ENCODE measurements at places on chromosomes 7 and 10.

GRCh38 chr7:36103837-36104561 lies 49.1 kb upstream of the EEPD1 start:
- H3K4me1 ChIP-seq, result no peaks in the 10 kb centered on the region
- H3K27me3 ChIP-seq, result no peaks in the 10 kb centered on the region
- no peak for DNase-seq
- H3K36me3 ChIP-seq, result no peaks in the 10 kb centered on the region
- H3K27ac ChIP-seq, result no peak overlapping the region
- no peak overlapping the region for H3K4me3 ChIP-seq

GRCh38 chr7:85025312-85025756 lies 161.5 kb downstream of the SEMA3D start:
- no peak overlapping the region for H3K27ac ChIP-seq
- H3K4me3 ChIP-seq, result no peak overlapping the region
- H3K36me3 ChIP-seq, result no peaks in the 10 kb centered on the region
- no peak for DNase-seq
- no peaks in the 10 kb centered on the region for H3K27me3 ChIP-seq

- no peaks in the 10 kb centered on the region for H3K4me1 ChIP-seq
- H3K4me3 ChIP-seq, result no peak overlapping the region
- DNase-seq, result no peak
- no peak overlapping the region for H3K27ac ChIP-seq
Observed at GRCh38 chr7:98691619-98692018, 74.5 kb downstream of the NPTX2 start.

DNA sequence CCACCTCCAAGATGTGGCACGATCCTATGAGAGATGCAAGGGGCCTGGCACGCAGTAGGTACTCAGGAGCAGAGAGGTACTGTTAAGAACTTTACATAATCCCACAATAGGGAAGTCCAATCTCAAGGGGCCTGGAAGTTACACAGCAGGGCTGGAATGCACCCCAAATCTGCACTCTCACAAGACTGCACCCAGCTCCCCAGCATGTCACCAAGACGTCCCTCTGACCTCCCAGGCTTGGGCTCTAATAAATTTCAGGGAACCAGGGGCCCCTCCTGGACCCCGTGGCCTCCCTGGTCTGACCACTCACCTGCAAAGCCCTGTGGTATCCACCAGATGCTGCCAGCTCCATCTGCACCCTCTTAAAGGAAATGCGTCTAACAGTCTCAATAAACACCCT lies 94.9 kb downstream of the OAT start:
- H3K27ac ChIP-seq, result no peak overlapping the region
- peaks cover 40% of the 10 kb centered on the region for H3K27me3 ChIP-seq
- no peaks in the 10 kb centered on the region for H3K4me1 ChIP-seq
- no peak overlapping the region for H3K4me3 ChIP-seq

- no peak overlapping the region for H3K27ac ChIP-seq
- no peak for DNase-seq
- no peaks in the 10 kb centered on the region for H3K36me3 ChIP-seq
- no peaks in the 10 kb centered on the region for H3K27me3 ChIP-seq
- peaks cover 2% of the 10 kb centered on the region for H3K4me1 ChIP-seq
- H3K4me3 ChIP-seq, result no peak overlapping the region
Observed at GRCh38 chr10:92894081-92894655, 45.8 kb downstream of the EXOC6 start.

GRCh38 chr7:101923602-101923985 lies 106.2 kb downstream of the CUX1 start:
- H3K4me3 ChIP-seq, result no peak overlapping the region
- H3K36me3 ChIP-seq, result peaks cover 7% of the 10 kb centered on the region
- H3K27me3 ChIP-seq, result no peaks in the 10 kb centered on the region
- H3K4me1 ChIP-seq, result peaks cover 14% of the 10 kb centered on the region
- peak overlapping the region; percentile 32 for H3K27ac ChIP-seq
- no peak for DNase-seq

DNA sequence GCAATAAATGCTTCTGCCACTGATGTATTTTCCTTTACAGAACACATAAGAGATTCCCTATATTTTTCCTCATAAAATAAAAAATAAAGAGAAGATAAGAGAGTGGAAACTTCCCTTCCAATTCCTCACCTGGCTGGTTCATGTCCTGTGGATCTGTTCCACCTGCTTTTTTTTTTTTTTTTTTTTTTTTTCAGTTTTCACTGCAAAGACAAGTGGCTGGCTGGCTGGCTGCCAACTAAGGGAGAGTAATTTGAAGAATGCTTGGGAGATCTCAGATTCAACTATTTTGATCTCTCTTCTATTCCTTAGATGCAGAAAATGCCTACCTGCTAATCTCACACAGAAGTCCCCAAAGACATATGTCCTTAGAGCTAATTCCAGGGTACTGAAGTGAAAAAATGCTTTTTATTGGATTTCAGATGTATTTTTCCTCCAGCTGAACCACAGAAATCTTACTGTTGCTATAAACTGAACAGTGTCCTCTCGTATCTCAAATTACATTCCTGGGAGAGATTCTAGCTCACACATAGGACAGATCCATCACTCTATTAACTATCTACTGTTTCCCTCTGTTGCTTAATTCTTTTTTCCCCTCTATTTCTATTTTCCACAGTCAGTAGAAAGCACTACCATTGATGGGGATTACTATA lies 120.8 kb downstream of the NRCAM start:
- no peaks in the 10 kb centered on the region for H3K27me3 ChIP-seq
- no peaks in the 10 kb centered on the region for H3K36me3 ChIP-seq
- H3K4me1 ChIP-seq, result no peaks in the 10 kb centered on the region
- no peak overlapping the region for H3K27ac ChIP-seq
- no peak for DNase-seq
- H3K4me3 ChIP-seq, result no peak overlapping the region

- H3K27ac ChIP-seq, result no peak overlapping the region
- no peak for DNase-seq
- H3K36me3 ChIP-seq, result no peaks in the 10 kb centered on the region
- no peaks in the 10 kb centered on the region for H3K4me1 ChIP-seq
Observed at GRCh38 chr7:11847336-11847735, 15.3 kb upstream of the THSD7A start.

GRCh38 chr10:75034714-75035258 lies 76.7 kb upstream of the SAMD8 start:
- H3K27ac ChIP-seq, result no peak overlapping the region
- H3K4me3 ChIP-seq, result no peak overlapping the region
- DNase-seq, result no peak
- H3K36me3 ChIP-seq, result peaks cover 8% of the 10 kb centered on the region

DNA sequence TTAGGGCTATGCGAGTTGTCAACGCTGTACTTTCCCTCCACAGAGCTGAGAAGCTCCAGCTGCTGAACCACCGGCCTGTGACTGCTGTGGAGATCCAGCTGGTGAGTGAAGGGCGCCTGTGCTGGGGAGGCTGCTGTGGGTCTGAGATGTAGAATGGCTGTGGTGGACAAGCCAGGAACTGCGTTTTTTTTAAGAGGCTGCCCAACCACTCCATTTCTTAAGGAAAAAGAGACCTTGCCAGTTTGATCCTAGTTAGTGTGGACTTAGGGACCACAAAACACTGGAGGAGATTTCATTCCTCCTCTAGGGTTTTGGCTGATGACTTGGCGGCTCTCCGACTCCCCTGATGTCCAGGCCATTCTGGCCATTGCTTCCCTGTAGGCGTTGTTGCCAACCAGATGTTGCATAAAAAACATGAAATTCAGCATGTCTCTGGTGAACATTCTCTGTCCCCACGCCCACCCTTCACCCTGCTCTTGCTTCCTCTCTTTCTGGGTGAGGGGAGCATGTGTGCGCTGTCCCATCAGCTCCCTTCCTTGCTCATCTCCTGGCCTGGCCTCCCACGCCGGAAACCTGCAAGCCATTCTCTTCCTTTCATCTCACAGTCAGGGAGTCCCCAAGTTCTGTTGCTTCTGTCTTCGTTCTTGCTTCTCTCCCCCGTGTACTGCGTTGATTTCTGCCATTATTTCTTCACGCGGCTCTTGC lies 30.9 kb downstream of the CRCP start:
- H3K4me1 ChIP-seq, result peaks cover 23% of the 10 kb centered on the region
- H3K4me3 ChIP-seq, result no peak overlapping the region
- H3K27ac ChIP-seq, result peak overlapping the region; percentile 69
- DNase-seq, result no peak
- no peaks in the 10 kb centered on the region for H3K27me3 ChIP-seq
- H3K36me3 ChIP-seq, result peaks cover 61% of the 10 kb centered on the region

- H3K27me3 ChIP-seq, result no peaks in the 10 kb centered on the region
- H3K4me1 ChIP-seq, result peaks cover 7% of the 10 kb centered on the region
- no peak overlapping the region for H3K27ac ChIP-seq
Observed at GRCh38 chr10:96072674-96073073, 29.3 kb downstream of the CCNJ start.

DNA sequence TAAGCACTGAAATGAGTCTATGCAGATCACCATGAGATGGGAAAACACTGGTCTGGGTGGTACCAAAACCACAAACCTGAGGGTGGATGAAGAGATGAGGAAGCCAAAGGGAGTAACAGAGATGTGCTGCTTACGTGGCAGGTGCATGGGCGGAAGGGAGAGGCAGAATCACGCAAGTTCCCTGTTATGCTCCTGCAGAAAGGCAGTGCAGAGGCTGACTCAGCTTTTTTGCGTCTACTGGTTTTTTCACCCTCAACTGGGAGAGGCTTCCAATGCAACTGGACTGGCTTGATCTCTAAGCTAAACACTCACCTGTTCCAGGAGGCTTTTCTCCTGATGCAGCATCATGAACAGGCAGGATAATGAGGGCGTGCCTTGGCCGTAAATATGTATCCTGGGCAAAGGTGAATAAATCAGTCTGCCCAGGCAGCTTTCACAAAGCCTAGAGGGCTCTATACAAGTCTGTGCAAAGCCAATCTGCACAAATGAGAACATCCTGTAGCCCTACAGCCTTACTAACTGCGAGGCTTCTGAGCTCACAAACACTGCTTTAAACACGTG lies 95.4 kb upstream of the AFAP1L2 start:
- H3K27me3 ChIP-seq, result no peaks in the 10 kb centered on the region
- peaks cover 10% of the 10 kb centered on the region for H3K36me3 ChIP-seq
- peaks cover 51% of the 10 kb centered on the region for H3K4me1 ChIP-seq
- peak overlapping the region; percentile 3 for H3K4me3 ChIP-seq
- DNase-seq, result no peak
- peak overlapping the region; percentile 36 for H3K27ac ChIP-seq
